H54 (cell line): ENCODE measurements at places on chromosomes 7 and 10.

- DNase-seq, result no peak
These were observed 83.1 kb upstream of the LYZL1 start for GRCh38 chr10:29205787-29206186.

- no peak for DNase-seq
These were observed 173.3 kb downstream of the PDE1C start for GRCh38 chr7:31896925-31897324.

GRCh38 chr7:77800730-77801129, 2.2 kb downstream of the PHTF2 start:
- no peak for DNase-seq

- DNase-seq, result no peak
These were observed 50.8 kb downstream of the ABI1 start for GRCh38 chr10:26809973-26810372.

- no peak for DNase-seq
These were observed 175.8 kb upstream of the LYZL1 start for GRCh38 chr10:29112827-29113615.

GRCh38 chr10:44427479-44427878, 42.6 kb upstream of the CXCL12 start:
- DNase-seq, result no peak

GRCh38 chr7:4661871-4662270, 20.2 kb upstream of the FOXK1 start:
- no peak for DNase-seq

DNA sequence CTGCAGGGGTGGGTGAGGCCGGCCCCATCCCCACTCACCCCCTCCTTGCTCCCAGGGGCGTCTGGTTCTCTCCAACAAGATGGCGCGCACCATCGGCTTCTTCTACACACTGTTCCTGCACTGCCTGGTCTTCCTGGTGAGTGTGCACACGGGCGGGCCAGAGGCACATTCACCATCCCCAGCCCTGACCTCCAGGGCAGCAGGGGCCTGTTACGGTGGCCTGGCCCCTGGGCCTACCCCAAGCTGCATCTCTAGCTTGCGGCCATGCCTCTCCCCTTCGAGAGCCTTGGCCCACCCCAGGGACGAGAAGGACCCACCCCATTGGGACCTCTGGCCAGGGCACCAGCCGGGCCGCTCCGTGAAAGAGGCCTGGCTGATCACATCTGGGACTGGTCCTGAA, 4.9 kb upstream of the SH2B2 start:
- no peak for DNase-seq

GRCh38 chr7:87000344-87000743, 59.1 kb downstream of the ELAPOR2 start:
- DNase-seq, result no peak

DNA sequence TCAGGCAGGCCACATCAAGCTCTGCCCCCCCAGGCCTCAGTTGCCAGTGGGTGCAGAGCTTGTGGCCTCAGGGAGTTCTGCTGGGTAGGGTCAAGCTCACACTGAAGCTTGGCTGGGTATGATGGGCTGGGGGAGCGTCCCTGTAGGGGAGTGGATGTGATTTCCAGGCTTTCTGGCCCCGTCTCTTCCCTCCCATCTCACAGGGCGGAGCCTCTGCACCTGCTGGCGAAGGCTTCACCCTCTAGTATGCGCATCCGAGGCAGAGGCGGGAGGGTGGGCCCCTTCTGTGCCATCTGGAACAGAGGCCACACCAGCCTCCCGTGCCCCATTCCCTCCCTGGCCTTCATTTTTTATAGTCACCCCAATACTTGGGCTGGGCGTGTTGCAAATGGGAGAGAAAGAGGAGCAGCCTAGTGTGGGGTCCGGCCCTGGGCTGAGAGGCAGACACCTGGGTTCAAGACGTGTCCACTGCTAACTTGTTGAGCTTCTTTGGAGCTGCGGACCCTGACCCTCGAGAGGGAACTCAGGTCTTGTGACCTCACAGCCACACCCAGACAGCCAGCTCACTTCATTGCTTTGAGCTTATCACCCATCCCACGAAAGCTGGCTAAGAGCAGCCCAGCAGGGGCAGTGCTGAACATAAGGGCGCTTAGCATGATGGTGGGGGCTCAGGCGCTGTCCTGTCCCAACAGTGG, 2.3 kb downstream of the AQP1 start:
- no peak for DNase-seq

DNA sequence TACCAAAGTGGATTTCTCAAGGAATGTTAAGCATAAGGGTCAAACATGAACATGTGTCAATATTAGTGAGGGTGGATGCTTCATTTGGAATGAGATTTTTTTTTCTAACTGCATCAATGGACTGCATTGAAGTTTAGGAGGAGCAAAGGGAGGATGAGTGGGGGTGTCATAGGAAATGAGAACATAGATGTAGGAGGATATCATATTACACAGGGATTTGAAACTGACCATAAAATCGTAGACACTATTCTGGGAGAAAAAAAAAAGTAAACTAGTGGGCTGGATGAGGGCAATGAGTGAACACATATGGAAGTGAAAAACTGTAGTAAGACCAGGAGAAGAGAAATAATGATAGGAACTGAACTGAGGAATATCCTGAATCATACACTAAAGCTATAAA, 109.4 kb downstream of the SEMA3A start:
- DNase-seq, result no peak

GRCh38 chr10:4151466-4151865, 366.5 kb upstream of the KLF6 start:
- DNase-seq, result no peak

DNA sequence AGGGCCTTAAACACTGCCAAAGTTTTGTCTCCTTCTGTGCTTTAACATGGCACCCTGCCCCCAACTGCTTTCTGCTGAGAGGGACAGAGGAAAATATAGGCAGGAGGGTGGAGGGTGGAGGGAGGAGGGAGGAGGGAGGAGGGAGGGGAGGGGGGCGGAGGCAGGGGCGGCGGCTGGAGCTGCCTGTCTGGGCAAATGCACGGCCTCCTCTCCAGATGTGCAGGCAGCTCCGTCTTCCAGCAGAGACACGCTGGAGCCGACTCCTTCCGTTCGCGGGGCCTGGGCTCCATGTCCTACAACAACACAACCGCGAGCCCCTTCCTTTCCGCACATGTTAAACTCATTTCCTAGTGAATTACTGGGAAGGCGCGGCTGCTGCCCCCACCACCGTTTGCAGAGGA, 14.2 kb downstream of the EBF3 start:
- DNase-seq, result no peak

- DNase-seq, result no peak
These were observed 40.3 kb upstream of the CELF2 start for GRCh38 chr10:10977226-10977956.

GRCh38 chr10:118753331-118754228, 1.2 kb downstream of the CACUL1 start:
- DNase-seq, result no peak
